ENCODE measurements at places on chromosomes 5 and 9.

GRCh38 chr9:134413890-134414623 lies 87.8 kb downstream of the RXRA start:
- peak; percentile 75 for DNase-seq

- no peak for DNase-seq
These were observed 640 bp downstream of the TRIM32 start for GRCh38 chr9:116687754-116688135.

GRCh38 chr9:34891386-34891785 lies 66.7 kb upstream of the PHF24 start:
- no peak for DNase-seq

DNA sequence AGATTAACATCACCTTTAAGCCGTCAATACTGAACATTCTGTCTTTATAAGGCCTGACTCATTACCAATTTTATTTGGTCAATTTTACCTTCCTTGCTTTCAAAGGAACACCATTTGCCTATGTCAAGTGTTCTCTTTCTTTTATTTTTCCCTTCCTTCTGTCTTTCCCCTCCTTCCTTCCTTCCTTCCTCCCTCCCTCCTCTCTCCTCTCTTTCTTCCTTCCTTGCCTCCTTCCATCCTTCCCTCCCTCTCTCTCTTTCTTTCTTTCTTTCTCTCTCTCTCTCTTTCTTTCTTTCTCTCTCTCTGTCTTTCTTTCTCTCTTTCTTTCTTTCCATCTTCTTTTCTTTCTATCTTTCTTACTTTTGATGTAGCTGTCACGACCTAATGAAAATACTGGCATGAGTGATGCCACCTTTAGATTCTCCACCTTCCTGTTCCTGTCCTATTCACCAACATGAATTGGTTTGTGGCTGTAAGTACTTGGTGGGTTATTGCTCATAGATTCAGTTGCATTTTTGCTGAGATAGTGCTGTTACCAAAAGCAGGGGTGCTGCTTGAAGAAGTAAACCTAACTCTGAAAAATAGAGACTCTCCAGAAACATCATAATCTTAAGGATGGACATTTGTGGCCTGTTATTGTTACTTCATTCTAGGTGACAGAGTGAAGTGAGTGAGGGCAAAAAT lies 33.8 kb downstream of the DOCK8 start:
- no peak for DNase-seq

GRCh38 chr9:136666372-136667213 lies 3.9 kb downstream of the EGFL7 start:
- no peak for DNase-seq

- peak; percentile 79 for DNase-seq
These were observed 9.0 kb downstream of the PRRC2B start for GRCh38 chr9:131402738-131403492.

DNA sequence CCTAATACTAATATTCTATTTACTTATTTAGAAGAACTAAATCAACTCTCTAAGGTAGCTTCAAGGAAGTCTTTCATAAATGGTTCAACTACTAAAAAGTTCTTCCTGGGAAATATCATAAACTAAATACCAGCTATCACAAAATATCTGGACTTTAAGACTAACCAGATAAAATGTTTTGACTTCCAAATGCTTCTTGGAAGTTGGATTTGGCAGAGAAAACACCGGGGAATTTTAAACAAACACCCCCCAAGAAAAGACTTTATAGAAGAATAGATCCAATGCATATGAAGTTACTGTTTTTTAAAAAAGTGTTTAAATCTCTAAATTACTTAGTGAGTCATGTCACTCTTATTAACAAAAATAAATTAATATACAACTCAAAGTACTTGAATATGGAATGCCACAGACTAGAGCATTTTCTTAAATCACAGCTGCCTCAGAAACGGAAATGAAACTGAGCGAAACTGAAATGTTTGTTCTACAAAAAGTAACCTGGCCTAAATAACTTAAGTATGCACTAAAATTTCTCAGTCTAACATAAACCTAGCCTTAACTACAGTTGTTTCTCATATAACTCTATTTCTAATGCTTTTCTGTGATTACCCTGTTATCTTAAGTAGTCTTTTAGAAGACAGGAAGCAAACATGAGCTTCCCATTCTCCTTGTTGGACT lies 6.8 kb downstream of the ABCA1 start:
- no peak for DNase-seq

GRCh38 chr9:35107297-35108290 lies 4.7 kb upstream of the STOML2 start:
- DNase-seq = no peak

GRCh38 chr5:74295676-74296075 lies 344.9 kb downstream of the ENC1 start:
- no peak for DNase-seq

DNA sequence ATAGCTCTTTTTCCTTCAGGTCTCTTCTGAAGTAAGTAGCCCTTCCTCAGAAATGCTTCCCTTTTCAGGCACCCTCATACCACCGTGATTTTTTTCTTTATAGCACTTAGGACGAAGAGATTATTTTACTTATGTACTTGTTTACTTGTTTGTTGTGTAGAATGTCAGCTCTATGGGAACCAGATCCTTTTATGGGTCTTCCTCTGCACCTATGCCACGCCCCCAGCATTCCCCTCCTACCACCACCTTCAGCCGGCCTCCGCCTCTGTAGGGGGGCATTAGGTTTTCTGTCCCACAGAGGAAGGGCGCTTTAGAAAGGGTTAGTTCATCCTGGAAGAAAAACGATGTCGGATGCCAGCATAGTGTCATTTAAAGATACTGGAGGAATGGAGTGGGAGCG lies 1.8 kb downstream of the CDKN2B-AS1 start:
- DNase-seq = peak; percentile 53

DNA sequence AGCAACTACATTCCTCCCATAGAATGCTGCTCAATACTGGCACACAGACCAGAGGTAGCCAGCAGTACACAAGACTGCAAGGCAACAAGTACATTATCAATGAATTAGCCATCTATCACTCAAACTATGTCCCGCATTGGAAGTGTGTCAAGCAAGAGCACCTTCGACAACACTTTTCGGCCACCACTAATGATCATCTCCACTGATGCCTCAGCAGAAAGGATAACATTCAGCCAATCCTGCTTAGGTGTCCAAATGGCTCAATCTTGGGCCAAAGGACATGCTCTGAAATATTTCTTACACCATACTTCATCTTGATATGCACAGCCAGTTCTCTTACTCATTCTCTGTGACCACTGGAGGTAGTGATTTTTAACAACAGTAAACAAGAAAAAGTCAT lies 25.0 kb downstream of the SKP1 start:
- no peak for DNase-seq

DNA sequence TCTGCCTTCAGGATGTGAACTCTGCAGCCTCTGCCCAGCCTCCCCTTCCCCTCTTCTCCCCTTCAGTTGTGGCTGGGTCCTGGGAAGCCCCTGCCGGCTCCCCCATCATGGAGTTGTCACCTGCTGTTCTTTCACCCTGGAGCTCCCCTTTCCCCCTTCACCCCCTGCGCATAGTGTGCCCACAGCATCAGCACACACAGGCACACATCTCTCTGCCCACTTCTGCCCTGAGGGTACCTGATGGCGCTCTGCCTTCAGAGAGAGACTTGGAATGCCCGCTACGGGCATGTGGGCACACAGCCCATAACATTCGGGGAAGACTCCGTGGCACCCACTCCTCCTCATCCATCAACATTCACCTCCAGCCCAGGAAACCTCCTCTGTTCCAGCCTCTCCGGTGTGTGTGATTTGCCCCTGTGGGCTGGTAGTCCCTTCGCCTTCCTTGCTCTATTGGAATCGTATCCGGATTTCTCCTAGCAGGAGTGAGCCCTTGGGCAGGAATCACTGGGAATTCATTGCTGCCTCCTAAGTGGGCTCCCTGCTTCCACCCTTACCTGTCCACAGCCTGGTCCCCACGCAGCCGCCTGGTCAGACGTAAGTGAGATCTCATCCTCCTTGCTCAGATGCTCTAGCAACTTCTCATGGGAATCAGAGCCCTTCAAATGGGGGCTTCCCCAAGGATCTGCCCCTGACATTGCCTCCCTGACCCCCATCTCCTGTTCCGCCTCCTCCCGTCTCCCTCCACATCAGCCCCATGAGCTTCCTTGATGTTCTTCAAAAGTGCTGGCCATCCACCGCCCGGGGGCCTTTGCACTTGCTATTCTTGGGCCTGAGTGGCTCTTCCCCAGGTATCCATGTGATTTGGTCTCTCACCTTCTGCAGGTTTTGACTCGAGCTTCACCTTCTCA lies 61.5 kb upstream of the CTSL start:
- DNase-seq = no peak

DNA sequence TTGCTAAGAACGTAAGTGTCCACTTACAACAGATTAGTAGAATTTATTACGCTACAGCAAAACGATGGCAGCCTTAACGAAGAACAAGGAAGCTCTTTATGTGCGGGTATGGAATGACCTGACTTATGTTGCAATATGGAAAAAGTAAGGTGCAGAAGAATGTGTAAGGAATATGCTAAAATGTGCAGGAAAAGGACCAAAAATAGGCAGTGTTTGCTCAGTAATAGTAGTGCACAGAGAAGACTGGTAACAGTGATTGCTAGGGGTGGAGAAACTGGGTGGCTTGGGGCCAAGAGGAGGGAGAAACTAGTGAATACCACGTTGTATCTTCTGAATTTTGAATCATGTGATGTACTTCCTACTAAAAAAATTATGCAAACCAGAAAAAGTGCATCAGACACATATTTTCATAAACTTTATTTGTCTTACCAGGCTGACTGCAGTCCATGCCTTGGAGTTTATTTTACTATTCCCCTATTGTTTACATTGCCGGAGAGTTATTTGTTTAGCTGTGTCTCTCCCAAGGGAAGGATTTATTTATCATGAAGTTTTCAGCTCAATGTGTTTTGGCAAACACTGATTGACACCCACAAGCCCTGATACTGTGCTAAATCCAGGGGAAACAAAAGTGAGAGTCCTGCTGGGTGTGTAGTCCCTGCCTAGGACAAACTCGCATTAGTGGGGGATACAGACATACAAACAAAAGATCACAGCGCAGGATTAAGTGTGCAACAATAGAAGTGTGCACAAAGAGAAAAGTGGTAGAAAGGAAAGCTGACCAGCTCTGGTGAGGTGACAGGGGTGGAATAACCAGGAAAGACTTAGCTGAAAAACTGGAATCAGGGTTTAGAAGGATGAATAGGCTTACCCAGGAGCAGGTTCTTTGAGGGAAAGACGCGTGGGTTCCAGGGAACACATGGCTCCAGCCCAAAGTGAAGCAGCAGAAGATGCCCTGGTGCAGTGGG lies 34.0 kb upstream of the ZNF484 start:
- peak; percentile 29 for DNase-seq

GRCh38 chr9:103168254-103168653 lies 173.1 kb downstream of the CYLC2 start:
- DNase-seq = no peak

DNA sequence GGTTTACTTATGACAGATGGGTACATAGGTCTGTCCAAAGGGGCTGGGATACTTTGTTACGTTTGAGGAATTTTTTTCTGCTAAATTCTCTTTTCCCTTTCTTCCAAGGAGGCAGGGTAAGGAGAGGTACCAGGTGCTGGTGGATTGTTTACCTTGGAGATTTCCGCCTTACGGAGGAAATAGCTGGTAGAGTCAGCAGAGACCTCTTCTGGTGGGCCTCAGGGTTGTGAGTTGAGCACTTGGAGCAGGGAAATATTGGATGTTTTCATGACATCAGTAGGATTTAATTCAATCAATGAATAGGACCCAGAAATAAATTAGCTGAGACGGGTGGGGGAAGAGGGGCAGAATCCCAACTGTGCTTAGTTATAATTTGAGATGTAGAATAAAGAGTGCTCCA lies 60.0 kb upstream of the TAF11L2 start:
- no peak for DNase-seq

DNA sequence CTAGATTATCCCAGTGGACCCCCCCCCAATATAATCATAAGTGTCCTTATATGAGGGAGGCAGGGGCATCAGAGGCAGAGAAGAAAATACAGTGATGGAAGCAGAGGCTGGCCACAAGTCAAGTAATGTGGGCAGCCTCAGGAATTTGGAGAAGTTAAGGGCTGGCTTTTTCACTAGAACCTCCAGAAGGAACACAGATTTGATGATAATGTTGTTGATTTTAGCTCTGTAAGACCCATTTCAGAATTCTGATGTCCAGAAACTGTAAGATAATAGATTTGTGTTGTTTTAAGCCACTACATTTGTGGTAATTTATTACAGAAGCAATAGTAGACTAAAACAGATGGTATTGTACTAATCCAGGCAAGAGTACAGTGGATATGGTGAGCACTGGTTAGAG lies 36.3 kb upstream of the LRRTM2 start:
- no peak for DNase-seq
